COR-L47 (cell line): ENCODE measurements at places on chromosomes 13 and 19.
A peak's percentile ranks its signal among the peaks of the same experiment; 100 is the strongest.

- no peak for DNase-seq
Measured at GRCh38 chr19:4586691-4587090, 27.2 kb upstream of the SEMA6B start.

DNA sequence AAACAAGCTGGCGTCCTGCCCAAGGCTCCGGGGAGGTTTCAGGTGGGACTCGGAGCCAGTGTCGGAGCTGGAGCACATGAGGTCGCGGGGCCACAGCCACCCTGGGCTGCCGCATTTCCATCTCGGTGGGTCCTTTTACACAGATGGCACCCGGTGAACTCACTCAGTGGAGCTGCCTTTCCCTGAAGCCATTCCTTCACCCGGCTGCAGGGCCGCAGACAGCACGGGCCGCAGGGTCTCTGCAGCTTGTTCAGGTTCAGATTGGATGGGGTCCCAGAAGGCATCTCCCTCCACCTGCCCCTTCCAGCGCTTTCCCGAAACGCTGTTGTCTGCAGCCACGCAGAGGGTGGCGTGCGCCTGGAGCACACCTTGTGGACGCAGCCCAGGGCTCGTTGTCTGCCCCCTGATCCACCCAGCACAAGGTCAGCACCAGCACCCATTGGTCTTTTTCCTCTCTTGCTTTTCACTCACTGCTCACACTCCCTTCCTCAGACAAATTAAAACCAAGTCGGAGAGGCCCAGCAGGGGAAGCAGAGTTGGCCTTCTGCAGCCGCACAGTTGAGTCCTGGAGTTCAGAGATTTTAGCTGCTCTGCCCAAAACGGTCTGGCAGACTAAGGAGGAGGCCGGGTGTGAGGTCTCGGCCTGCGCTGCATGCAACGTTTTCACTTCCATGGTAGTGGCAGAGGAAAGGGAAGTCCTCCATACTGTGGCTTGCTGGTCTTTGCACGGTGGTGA, 18.1 kb downstream of the MCF2L start:
- DNase-seq, result no peak

GRCh38 chr19:28495046-28495445, 717.9 kb downstream of the UQCRFS1 start:
- DNase-seq, result no peak

GRCh38 chr13:99182439-99182838, 18.2 kb upstream of the UBAC2 start:
- DNase-seq, result no peak

- no peak for DNase-seq
Measured at GRCh38 chr13:47008318-47008717, 111.5 kb upstream of the HTR2A start.

DNA sequence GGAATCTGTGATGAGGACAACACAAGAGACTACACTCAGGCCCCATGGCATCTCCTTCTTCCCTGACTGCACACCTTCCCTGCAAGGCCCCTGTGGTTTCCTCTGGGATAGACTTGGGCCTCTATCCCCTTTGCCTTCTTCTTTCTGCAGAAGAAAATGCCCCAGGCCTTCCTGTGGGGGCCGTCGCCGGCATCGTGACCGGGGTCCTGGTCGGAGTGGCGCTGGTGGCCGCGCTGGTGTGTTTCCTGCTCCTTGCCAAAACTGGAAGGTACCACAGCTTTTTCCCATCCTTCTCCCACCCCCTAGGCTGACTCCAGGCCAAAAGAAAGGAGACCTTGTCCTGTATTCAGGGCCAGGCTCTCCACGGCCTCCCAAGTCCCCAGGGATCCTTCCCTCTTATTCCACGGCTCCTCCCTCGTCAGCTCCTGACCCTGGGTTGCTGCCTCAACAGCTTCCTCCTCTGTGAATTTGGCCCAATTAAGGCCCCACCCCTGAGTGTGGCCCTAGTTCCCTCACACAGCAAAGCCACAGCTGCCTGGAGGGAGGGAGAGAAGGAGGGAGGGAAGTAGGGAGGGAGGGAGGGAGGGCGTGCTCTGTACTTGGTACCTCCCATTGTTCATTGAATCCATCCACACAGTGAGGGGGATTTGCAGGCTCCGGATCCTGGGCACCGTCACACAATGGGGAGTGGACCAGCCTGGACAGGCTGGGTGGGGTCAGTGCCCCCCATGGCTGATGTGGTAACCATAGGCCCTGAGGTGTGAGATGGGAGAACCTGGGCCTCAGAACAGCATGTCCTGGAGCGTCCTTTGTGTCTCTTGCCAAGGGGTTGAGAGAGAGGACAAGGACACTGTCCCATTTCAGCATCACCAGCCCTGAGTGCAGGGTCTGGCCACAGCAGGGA, 12.5 kb downstream of the CEACAM3 start:
- no peak for DNase-seq

- no peak for DNase-seq
Measured at GRCh38 chr19:16364231-16364865, 39.7 kb downstream of the KLF2 start.

DNA sequence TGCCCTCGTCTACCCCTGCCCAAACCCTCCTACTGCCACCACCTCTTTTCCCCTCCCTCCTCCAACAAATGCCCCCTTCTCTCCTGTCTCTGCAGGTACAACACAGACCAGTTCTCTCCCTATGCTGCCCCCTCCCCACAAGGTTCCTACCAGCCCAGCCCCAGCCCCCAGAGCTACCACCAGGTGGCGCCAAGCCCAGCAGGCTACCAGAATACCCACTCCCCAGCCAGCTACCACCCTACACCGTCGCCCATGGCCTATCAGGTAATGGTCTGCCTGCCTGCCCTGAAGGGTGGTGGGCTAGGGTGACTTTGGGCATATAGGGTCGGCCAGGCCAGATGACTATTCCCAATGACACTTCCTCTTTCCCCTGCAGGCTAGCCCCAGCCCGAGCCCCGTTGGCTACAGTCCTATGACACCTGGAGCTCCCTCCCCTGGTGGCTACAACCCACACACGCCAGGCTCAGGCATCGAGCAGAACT, 6.5 kb upstream of the TIMM50 start:
- peak; percentile 51 for DNase-seq

GRCh38 chr13:101511766-101512165, 59.3 kb downstream of the ITGBL1 start:
- no peak for DNase-seq

GRCh38 chr13:108082481-108082880, 132.9 kb downstream of the LIG4 start:
- no peak for DNase-seq

- peak; percentile 14 for DNase-seq
Measured at GRCh38 chr13:48078251-48078656, 16.6 kb downstream of the MED4 start.

DNA sequence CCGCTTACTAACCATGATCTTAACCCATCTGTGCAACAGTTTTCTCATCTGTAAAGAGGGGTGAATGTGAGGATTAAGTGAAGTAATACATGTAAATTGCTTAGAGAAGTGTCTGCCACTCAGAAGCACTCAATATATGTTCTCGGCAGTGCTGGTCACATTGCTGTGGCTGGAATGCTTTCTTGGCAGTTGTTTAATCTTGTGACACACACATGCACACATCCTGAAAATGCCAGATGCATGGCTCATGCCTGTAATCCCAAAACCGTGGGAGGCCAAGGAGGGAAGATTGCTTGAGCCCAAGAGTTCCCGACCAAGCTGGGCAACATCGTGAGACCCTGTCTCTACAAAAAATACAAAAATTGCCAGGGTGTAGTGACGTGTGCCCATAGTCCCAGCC, 4.9 kb upstream of the DMKN start:
- DNase-seq, result no peak

DNA sequence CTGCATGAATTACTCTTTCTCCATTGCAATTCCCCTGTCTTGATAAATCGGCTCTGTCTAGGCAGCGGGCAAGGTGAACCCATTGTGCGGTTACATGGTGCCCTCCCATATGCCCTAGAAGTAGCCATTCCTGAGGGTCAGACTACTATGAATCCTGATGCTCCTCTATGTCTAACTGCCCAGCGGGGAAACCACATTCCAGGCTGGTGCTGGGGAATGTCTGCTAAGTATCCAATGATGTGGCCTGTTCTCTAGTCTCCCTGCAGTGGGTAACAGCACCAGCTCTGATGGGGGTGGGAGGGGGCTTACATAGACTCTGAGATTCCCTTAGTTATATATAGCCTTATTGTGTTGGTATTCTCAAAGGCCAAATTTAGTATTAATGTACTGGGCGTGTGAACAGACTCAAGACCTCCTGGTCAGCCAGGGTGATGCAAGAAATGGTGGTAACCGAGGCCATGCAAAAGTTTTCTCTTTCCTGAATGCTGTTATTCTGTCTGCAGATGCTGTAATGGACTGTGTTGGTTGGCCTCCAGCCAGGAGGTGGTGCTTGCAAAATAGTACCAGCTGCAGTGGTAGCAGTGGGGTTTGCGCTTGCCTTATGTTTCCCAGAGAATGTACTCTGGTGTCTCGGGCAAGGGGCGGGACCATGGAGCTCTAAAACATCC, 564.8 kb upstream of the SLITRK1 start:
- DNase-seq, result no peak

DNA sequence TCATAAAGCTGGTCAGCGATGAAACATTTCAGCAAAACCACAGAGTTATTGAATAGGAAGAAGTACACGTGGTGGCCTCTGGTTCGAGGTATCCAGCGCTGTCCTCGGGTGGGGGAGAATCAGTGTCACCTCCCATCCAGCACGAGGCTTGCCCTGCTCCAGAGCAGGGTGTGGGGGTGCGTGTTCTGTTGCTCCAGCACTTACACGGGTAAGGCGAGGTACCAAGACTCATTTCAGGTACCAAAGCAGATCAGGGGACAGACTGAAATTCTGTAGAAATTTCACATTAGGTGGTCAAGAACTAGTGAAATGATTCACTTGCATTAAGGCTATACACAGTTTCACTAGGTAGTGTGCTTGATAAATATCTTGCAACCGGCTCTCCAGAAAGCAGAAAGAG, 164.2 kb upstream of the SOX1 start:
- no peak for DNase-seq

DNA sequence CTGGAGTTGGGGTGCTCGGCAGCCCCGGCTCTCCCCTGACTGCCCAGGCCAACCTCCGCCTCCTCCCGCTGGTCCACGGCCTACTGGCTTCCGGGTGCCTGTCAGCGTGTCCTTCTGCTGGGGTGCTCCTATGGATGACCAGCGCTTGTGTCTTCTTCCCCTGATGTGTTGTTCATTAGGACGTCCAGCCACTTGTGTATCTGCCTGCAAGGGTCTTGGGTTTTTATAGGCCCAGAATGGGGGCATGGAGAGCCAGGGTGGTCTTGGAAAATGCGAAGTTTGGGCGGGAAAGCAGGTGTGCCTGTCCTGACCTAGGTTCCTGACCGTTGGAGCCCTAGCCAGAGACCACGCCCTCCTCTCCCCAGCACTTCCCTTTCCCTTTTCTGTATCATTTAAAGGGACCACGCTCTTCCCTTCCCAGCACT, 139.8 kb downstream of the SLITRK5 start:
- no peak for DNase-seq

DNA sequence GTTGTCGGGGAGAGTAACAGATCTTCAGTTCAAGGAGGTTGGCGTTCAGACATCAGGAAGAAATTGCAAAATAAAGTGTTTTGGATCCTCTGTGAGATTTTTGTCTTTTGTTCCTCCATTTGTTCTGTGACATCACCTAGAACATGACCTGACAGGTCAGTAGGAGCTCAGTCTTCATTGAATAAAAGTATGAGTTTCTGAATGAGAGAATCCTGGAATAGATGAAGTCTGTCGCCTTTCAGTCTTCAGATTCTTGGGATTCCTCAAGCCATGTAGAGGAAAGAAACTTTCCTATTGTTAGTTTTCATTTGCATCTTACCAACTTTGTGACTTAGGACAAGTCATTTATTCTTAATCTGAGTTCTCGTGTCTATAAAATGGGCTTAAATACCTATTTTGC, 14.4 kb downstream of the ARHGAP35 start:
- DNase-seq, result no peak

DNA sequence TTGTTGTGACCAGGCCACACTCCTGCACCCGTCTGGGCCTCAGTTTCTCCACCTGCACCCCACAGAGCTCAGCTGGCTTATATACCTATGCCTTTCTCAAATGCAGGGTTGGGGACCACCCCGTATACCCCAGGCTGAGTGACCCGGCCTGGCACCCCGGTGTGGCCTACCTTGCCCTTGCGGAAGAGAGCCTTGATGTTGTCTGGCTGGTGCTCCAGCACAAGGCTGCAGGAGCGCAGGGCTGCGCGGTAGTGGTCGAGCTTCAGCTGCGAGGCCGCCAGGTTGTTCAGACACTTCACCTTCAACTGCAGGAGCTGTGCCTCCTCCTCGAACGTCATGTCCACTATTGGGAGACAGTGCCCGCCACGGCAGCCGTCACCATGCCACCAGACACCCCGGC, 5.9 kb downstream of the FKBP8 start:
- DNase-seq, result no peak

DNA sequence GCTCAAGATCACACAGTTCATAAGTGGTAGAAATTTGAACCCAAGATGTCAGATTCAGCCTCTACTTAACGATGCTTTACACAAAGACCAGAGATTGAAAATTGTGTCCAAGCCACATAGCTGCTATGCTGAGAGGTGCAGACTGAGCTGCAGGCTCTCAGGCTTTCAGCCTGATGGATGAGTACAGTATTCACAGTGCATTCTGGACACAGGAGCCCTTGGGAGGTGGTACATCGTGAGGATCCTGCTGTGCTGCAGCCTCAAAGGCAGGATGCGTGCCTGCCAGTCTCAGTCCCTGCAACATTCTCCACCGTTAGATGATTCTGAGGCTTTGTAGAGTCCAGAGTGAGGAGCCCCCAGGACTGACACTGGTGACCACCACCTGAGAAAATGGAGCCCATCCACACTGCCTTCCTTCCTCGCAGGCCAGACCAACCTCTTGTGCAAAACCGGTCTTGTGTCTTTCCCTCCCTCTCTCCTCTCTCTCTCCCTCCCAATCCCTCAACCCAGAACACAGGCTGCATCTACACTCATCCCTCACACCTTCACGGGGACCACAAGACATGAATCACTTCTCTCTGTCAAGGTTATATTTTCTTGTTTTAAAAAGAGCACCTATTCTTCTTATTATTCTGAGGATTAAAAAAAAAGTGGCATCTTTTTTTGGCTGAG, 203.4 kb upstream of the ZNF507 start:
- no peak for DNase-seq

DNA sequence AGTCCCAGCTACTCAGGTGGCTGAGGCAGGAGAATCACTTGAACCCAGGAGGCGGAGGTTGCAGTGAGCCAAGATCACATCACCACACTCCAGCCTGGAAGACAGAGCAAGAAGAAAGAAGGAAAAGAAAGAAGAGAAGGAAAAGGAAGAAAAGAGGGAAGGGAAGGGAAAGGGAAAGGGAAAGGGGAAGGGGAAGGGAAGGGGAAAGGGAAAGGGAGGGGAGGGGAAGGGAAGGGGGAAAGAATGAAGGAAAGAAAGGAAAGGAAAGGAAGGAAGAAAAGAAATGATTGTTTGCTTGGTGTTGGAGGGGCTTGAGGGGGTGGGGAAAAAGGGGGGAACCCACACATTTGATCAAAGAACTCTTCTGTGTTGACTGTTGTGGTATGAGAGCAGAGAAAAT, 10.0 kb downstream of the PMIS2 start:
- no peak for DNase-seq

- no peak for DNase-seq
Measured at GRCh38 chr19:11286312-11286974, 9.5 kb upstream of the TSPAN16 start.

- no peak for DNase-seq
Measured at GRCh38 chr13:109426690-109426990, 359.7 kb downstream of the IRS2 start.
